ENCODE measurements at places on chromosomes 7 and 10.

DNA sequence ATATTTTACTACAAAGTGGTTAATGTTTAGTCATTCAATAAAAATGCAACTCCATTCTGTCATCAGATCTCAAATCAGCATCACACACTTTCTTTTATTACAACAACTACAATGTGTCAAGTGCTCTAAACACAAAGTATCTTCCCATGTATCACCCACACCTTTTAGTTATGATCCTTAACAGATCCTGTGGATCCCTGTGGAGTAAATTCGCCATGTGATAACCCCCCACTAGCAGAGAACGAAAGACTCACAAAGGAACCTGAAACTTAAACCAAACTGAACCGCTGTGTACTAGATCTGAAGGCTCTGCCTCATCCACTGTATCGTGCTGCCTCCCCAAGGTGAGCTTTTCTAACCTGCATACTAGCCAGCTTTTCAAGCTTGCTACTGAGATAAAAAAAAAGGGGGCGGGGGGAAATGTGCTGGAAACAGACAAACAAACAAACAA is 1.7 kb downstream of the DPY19L1 start:
- peak; percentile 59 for DNase-seq

GRCh38 chr7:112081778-112082177 is 124.4 kb downstream of the DOCK4 start:
- DNase-seq, result no peak

- no peak for DNase-seq
Measured at GRCh38 chr10:124820121-124820520, 18.5 kb downstream of the ABRAXAS2 start.

- DNase-seq, result no peak
Measured at GRCh38 chr7:31110331-31111108, 58.4 kb downstream of the ADCYAP1R1 start.

GRCh38 chr7:94250987-94251386 is 143.7 kb upstream of the COL1A2 start:
- DNase-seq, result no peak

GRCh38 chr7:55187701-55188491 is 169.1 kb downstream of the EGFR start:
- peak; percentile 40 for DNase-seq

DNA sequence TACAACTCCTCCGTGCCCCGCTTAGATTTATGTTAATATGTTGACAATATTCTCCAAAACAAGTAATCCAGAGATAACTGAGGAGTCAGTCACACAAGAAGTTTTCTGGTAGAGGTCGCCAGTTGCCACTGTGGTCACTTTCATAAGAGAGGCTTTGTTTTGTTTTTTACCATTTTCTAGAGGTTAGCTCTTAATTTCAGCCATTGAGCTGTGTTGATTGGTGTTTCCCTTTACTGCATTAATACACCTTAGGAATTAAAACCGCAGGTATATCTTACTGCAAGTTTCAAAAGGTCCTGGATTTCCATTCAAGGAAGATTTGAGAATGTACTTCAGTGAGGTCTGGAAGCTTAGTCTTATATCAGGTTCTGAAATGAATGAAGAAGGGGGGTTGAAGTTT is 3.5 kb downstream of the BMI1 start:
- DNase-seq, result no peak

GRCh38 chr7:73960548-73960947 is 67.4 kb upstream of the ELN start:
- no peak for DNase-seq

DNA sequence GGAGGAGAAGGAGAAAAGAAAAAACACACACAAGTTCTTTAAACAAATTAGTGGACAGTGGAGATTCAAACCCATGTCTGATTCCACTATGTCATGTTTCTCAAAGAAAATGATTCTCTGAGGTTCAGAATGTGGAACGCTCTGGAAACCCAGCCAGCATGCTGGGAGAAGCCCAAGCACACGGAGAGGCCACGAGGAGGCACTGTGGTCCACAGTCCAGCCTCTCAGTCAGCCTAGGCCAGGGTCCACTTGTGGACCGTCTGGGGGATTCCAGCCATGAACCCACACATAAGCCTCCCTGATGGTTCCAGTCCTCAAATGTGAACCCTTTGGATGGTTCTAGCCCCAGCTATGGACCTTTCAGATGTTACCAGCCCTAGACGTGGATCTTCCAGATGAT is 73.4 kb downstream of the CAV1 start:
- no peak for DNase-seq

- DNase-seq, result no peak
Measured at GRCh38 chr10:5764422-5765297, 48.6 kb downstream of the GDI2 start.

DNA sequence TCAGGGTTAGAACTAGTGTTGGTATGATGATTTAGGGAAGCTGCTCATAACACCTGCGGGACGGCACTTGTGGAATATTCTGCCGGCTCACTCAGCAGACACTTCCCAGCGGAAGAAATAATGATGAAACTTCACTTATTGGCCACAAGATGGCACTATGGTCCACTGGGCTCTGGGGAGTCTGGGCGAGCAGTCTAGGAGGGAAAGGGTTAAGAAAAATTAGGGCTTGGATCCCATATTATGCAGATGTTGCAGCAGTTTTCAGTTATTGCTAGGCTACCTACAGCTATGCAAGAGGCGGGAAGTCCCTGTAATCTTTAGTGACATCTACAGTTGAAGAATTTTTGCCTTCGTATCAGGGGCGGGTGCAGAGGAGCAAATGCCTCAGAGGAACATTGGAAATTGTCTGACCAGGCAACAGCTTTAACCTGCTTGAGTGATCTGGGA is 238.7 kb upstream of the PRSS58 start:
- peak; percentile 42 for DNase-seq

DNA sequence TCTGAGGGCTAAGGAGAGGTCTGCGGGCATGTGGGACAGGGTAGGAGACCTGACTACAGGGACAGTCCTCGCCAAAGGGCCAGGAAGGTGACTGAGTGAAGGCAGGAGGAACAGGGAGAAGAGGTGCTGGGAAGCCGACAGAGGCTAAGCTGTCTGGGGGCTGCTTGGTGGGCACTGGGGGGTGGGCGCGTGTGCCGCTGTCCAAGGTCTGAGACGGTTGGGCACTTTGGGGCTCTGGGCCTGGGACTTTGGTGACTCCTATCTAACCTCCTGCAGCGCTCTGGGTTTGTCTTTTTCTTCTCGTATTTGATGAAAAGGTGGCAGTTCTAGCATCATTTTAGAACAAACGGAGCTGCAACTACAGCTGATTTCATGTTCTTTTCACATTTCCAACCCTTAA is 141.5 kb downstream of the C10orf105 start:
- DNase-seq, result no peak

GRCh38 chr7:157043745-157044144 is 33.3 kb upstream of the MNX1 start:
- DNase-seq, result no peak

GRCh38 chr10:91642831-91643692 is 10.2 kb upstream of the PPP1R3C start:
- DNase-seq, result peak; percentile 46

GRCh38 chr7:17275749-17276671 is 22.4 kb upstream of the AHR start:
- DNase-seq, result peak; percentile 96

- no peak for DNase-seq
Measured at GRCh38 chr10:102473445-102474331, 22.3 kb upstream of the C10orf95 start.

DNA sequence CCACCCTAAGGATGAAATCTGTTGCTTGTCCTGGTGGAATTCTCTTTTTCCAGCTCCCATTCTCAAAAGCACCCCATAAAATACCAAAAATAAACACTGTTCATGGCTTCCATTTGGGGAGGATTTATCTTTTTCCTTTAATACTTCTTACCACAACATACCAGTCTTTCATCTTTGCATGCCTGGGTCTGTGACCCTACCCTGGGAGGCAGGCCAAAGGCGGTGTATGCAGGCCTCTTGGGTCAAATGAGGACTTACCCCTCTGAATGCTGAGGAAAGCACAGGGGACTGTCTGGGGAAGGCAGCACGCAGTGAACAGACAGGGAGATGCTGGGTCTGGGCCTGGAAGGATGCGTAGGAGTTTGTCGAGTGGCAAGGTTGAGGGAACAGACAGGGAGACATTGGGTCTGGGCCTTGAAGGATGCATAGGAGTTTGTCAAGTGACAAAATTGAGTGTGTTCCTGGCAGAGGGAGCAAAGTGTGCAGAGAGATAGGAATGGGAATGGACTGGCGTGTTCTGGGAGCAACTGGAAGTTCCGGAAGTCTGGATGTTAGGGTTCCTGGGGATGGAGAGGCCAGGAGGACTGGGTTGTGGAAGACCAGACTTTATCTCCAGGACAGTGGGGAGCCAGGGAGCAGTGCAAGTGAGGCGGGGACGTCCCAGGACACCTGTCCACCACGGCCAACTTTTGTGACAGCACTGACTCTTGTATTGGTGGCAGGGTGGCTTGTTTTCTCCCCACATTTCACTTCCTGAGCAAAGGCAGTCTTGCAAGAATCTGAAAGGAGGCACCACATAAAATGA is 40.8 kb downstream of the MYL10 start:
- no peak for DNase-seq

DNA sequence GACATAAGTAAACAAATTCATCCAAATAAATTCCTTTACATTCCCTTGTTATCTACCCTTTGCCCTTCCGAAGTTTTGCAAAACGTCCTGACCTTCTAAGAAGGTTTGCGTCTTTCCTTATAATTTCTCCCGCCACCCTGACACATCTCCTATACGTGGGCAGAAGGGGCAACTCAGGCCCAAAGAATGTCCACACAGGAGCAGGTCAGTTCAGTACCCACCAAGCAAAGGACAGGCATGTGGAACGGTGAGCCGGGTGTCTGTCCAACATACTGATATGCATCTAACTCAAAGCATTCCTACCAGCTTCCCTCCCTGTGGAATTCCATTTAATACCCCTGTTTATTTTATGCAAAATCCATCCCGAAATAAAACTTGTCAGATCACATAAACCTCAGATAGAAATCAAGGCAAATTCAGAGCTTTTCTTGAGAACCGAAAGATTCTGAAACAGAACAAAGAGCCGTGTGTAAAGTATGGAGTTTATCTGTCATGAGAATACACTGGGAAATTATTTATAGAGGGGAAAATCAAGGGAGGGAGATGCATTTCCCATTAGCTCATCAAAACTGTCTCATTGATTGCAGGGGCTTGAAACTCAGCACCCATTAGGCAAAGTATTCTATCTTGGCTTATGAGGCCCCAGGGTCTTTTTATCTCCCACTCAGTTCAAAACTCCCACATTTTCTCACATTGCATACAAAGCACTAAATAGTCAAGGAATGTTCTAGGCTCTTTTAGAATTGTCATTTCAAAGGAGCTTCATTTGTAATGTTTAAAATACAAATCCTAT is 85.4 kb downstream of the GPR26 start:
- DNase-seq, result no peak

DNA sequence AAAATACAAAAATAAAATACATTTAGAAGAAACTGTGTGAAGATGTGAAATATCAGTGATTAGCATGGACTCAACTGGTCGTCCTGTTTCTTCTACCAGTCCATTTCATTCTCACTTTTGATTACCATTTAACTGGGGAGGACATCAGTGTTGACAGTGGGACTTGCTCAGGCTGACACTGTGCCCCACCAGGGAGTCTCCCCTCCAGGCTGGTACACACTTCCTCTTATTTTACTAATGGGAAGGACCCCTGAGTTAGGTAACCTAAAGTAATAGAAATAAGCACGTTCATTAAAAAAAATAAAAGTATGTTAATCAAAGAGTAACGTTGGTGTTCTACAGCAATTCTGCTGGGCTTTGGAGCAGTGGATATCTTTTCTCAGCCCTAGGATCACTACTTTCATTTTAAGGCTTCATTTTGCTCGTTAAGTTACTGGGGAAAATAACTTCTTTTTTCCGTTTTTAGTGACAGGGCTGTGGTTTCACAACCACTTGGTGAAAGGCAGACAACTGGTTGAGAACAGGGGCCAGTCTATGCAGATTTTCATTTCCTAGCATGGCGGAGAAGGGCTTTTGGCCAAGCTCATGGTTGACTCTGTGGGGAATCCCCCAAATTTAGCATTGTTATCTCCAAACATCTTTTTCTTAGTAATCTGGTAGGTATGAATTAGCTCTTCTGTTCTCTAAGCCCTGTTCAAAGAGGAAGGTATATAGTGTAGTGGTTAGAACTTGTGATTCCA is 2.1 kb downstream of the SNX10 start:
- DNase-seq, result no peak

DNA sequence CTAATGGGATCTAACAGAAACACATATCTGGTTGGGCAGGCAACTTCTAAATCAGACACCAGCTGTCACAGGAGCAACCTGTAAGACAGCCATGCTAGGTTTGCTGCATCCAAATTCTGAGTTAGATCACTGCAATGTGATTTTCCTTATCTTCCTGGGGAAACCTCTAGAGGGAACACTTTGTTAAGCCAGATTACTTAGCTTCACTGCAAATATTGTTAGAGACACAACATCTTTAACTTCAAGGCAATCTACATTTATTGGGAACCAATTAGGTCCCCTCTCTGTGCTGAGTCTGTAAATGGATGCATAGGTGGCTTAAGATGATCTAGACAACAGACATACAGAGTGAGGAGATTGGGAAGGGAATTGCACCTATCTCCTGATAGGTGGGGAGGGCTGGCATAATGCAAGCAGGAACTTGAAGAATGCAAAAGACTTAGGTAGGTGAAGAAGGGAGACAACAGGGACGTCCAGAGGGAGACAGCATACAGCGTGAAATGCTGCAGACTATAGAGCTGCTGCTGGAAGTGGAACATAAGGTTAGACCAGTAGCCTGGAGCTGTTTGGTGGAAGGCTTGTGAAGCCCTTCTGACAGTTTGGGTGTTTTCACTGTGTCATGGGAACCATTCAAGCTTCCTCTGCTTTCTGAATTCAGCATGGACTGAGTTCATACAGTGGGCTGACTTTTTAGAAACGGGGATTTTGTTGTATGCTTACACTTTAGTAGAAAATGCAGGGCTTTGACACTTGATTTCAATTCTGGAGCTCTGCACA is 109.8 kb upstream of the ELMO1 start:
- DNase-seq, result no peak

- DNase-seq, result no peak
Measured at GRCh38 chr7:129266181-129266580, 41.4 kb downstream of the AHCYL2 start.

- DNase-seq, result no peak
Measured at GRCh38 chr10:119403921-119404320, 138.6 kb downstream of the RGS10 start.

GRCh38 chr10:22740180-22740579 is 25.8 kb upstream of the PIP4K2A start:
- no peak for DNase-seq

- DNase-seq, result peak; percentile 9
Measured at GRCh38 chr7:44580945-44581878, 819 bp downstream of the TMED4 start.

DNA sequence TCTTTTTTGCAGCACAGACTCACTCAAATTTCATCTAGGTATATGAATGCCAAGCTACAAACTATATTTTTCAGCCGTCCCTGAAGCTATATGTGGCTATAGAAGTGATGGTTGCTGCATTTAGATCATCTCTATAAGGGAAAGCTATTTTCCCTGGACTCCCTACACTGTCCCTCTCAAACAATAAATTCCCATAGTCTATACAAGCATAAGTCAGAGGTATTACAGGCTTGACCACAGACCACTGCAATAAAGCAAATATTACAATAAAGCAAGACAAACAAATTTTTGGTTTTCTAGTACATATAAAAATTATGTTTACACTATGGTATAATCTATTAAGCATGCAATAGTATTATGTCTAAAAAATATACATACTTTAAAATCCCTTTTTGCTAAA is 1015.5 kb upstream of the LRRN3 start:
- no peak for DNase-seq

GRCh38 chr7:67794544-67794943 is 797.9 kb downstream of the TYW1 start:
- no peak for DNase-seq

GRCh38 chr10:6395606-6396005 is 184.5 kb downstream of the PRKCQ start:
- DNase-seq, result no peak

GRCh38 chr7:16409777-16410176 is 11.6 kb downstream of the CRPPA start:
- DNase-seq, result peak; percentile 36
